ENCODE measurements at places on chromosomes 3 and 15.

DNA sequence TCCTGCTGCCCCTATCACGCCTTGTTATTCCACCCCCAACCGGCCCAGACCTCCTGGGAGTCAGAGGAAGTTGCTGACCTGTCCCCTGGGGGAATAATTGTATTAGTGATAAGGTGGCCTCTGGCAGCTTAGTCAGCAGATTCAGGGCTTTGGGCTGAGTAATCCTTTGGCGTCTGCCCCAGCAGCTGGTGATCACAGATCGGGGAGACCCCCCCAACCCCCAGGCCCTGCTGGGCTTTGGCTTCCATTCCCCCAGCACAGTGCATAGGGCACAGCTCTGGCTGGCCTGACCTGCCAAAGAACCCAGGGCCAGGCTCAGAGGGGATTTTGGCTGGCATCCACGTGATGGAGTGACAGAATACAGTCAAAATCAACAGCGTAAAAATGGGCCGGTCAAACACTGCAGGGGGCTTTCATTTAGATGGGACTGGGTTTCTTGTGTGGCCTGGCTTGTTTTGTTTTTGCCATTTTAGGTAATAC lies 3.9 kb upstream of the NR2E3 start:
- no peaks in the 10 kb centered on the region for H3K36me3 ChIP-seq
- H3K4me3 ChIP-seq, result no peak overlapping the region
- no peak overlapping the region for H3K27ac ChIP-seq
- H3K4me1 ChIP-seq, result no peaks in the 10 kb centered on the region

DNA sequence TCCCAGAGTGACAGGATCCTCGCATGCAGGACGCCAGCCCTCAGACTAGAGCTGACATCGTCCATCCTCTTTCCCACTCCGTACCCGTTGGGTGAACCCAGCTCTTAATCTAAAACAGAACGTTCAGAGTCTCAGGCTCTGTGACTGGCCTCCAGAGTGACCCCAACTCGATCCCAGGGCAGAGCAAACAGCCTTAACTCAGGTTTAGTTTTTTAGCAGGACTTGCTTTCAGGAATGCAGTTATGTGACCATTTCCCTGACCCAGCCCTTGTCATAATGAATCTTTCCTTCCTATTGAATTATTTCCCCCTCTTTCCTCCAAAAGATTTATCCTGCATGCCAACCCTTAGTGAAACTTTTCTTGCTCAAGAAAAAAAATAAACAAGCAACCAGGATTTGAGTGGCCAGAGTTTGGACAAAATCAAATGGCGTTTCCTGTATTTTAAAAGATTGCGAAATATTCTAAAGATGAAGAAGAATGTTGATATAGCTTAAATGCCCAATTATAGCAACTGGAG lies 47.8 kb upstream of the RARB start:
- no peak overlapping the region for H3K27ac ChIP-seq
- no peak for DNase-seq
- H3K36me3 ChIP-seq, result no peaks in the 10 kb centered on the region
- H3K4me3 ChIP-seq, result no peak overlapping the region
- H3K4me1 ChIP-seq, result no peaks in the 10 kb centered on the region

- H3K27me3 ChIP-seq, result no peaks in the 10 kb centered on the region
- no peak for DNase-seq
- no peaks in the 10 kb centered on the region for H3K36me3 ChIP-seq
- no peak overlapping the region for H3K27ac ChIP-seq
- peaks cover 10% of the 10 kb centered on the region for H3K4me1 ChIP-seq
These were observed 116.5 kb downstream of the UBE2E2 start for GRCh38 chr3:23319366-23320312.

- DNase-seq, result no peak
- H3K36me3 ChIP-seq, result no peaks in the 10 kb centered on the region
- no peaks in the 10 kb centered on the region for H3K4me1 ChIP-seq
- no peak overlapping the region for H3K27ac ChIP-seq
- no peaks in the 10 kb centered on the region for H3K27me3 ChIP-seq
These were observed 53.0 kb upstream of the FOXP1 start for GRCh38 chr3:71636482-71636881.

DNA sequence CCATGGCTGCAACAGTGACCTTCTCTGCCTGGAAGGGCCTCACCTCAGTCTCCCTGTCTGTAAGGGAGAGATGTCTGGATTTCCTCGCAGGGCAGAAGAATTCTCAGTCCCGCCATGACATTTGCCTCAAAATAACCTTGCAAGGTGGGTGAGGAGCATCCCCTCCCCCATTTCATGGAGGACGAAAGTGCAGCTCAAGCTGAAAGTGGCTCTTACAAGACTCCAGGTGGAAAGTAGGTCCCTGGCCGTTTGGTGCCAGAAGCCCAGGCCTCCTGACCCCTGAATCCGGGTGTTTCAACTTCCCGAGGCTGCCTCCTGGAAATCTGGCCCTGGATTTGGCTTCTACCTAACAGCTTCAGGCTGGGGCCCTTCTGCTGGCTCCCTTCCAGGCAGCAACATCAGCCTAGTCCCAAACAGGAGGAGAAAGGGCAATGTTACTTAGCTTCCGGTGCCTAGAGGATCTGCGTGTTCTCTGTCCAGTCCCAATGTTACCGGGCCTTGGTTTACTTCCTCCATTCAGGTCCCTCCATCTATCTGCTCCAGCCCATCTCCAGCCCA lies 769 bp upstream of the CSPG4 start:
- H3K27ac ChIP-seq, result no peak overlapping the region
- H3K36me3 ChIP-seq, result no peaks in the 10 kb centered on the region
- DNase-seq, result no peak
- no peak overlapping the region for H3K4me3 ChIP-seq

GRCh38 chr3:14177580-14178246 lies 688 bp downstream of the XPC start:
- no peaks in the 10 kb centered on the region for H3K36me3 ChIP-seq
- peak overlapping the region; percentile 99 for H3K27ac ChIP-seq
- H3K27me3 ChIP-seq, result no peaks in the 10 kb centered on the region
- peak overlapping the region; percentile 68 for H3K4me3 ChIP-seq
- DNase-seq, result no peak
- peaks cover 54% of the 10 kb centered on the region for H3K4me1 ChIP-seq

DNA sequence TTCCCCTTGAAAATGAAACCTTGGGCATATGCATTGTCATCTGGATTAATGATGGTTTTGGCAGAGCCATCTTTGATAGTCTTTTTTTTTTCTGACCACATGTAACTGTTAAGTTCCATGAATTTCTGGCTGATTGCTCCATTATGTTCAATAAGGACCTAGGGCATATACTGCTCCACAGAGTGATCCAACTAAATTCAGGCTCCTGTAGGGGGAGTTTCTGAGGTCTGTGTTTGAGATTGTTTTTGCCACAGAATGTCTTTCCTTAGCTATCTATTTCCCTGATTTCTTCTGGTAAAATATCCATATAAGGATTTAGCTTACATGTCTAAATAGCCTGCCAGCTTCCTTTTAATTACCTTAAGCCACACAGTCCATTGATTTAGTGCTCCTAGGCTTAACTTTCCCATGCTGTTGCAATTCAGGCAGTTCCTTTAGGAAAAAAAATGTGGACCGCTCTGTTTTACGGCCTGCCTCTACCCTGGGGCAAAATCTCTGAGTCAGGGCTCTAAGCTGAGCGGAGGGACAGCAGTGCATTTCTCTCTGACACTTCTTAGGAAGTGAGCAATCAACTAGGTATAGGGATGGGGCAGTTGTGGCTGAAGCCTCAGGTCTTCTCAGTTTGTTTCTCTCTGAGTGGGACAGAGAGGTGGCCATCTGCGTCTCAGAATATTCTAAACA lies 796.2 kb downstream of the NR2F2 start:
- no peaks in the 10 kb centered on the region for H3K36me3 ChIP-seq
- no peaks in the 10 kb centered on the region for H3K4me1 ChIP-seq
- H3K27me3 ChIP-seq, result no peaks in the 10 kb centered on the region
- H3K27ac ChIP-seq, result no peak overlapping the region

GRCh38 chr3:136428167-136428566 lies 178.0 kb downstream of the PCCB start:
- DNase-seq, result no peak
- no peaks in the 10 kb centered on the region for H3K4me1 ChIP-seq
- no peak overlapping the region for H3K27ac ChIP-seq

GRCh38 chr3:182092662-182093262 lies 381.0 kb downstream of the SOX2 start:
- no peak overlapping the region for H3K27ac ChIP-seq
- no peaks in the 10 kb centered on the region for H3K27me3 ChIP-seq
- H3K36me3 ChIP-seq, result no peaks in the 10 kb centered on the region
- no peak for DNase-seq
- H3K4me1 ChIP-seq, result no peaks in the 10 kb centered on the region

GRCh38 chr15:77846986-77847385 lies 214.3 kb upstream of the LINGO1 start:
- no peak for DNase-seq
- no peaks in the 10 kb centered on the region for H3K36me3 ChIP-seq
- H3K4me1 ChIP-seq, result no peaks in the 10 kb centered on the region
- no peak overlapping the region for H3K27ac ChIP-seq

DNA sequence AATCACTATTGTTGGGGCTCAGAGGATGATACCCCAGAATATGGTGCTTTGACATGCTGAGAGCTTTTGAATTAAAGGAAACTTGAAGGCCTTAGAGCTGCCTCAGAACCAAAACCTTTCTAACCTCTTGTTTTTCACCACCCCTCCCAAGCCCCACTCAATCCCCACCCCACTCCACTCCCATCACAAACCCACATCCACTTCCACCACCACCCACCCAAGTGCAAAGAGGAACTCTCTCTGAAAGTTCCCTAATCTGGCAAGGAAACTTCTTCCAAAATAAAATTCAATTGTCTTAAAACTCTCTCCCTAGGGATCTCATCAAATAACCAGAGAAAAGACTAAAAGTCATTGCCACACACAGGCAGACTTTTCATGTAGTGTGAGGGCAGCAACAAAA lies 301.2 kb upstream of the ARHGEF26 start:
- no peaks in the 10 kb centered on the region for H3K27me3 ChIP-seq
- H3K27ac ChIP-seq, result no peak overlapping the region
- H3K36me3 ChIP-seq, result no peaks in the 10 kb centered on the region
- H3K4me1 ChIP-seq, result no peaks in the 10 kb centered on the region
- H3K4me3 ChIP-seq, result no peak overlapping the region

DNA sequence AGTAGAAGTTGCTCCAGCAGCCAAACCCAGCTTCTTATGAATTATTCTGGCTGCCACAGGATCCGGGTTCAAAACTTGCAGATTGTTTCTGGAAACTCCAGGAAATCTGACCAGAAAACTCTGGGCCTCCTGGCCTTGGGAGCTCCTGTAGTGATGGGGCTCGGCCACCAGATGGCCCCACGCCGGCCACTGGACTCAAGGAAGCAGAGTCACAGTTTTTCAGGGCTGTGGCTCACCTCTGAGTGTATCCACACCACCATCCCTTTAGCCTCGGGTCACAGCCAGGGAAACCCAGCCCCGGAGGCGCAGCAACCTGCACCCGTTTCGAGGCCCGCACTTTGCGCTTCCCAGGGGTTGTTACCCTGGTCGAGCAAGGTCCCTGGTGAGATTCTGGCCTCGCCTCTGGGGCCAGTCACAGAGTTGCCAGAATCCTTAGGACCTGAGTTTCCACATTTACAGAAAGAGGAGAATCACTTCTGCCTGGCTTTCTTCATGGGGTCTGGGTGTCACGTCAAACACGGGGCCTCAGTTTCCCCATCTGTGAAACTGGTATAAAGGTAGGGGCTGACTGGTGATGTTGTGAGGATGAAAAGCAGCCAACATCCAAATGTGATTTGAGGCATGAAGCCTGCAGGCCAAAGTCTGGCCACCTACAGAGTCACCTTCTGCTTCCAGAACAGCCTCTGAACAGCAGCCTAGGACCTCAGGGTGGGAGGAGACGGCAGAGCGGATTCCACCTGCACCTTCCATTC lies 53.5 kb upstream of the LCTL start:
- H3K4me3 ChIP-seq, result no peak overlapping the region
- no peaks in the 10 kb centered on the region for H3K36me3 ChIP-seq
- DNase-seq, result peak; percentile 29
- no peaks in the 10 kb centered on the region for H3K27me3 ChIP-seq

DNA sequence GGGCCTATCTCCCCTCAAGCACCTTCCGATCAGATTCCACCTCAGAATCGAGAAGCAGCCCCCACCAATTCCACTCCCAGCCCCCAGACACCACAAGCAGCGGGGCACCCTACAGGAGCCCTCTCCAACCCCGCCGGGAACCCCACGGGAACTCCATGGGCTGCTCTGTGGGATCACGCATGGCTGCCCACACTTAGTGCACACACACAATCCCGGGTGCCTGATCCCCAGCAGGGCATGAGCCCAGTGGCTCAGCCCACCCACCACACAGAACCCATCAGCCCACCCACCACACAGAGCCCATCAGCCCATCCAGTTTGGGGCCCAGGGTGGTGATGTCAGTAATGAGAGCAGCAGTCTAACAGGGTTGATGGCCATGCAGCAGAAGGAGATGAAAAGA lies 141.6 kb upstream of the LINGO1 start:
- DNase-seq, result no peak
- no peaks in the 10 kb centered on the region for H3K36me3 ChIP-seq
- H3K27me3 ChIP-seq, result no peaks in the 10 kb centered on the region

- no peak for DNase-seq
- no peaks in the 10 kb centered on the region for H3K36me3 ChIP-seq
- H3K4me3 ChIP-seq, result no peak overlapping the region
- H3K27me3 ChIP-seq, result no peaks in the 10 kb centered on the region
- H3K27ac ChIP-seq, result no peak overlapping the region
- H3K4me1 ChIP-seq, result no peaks in the 10 kb centered on the region
These were observed 16.1 kb downstream of the MESP2 start for GRCh38 chr15:89792106-89792805.

DNA sequence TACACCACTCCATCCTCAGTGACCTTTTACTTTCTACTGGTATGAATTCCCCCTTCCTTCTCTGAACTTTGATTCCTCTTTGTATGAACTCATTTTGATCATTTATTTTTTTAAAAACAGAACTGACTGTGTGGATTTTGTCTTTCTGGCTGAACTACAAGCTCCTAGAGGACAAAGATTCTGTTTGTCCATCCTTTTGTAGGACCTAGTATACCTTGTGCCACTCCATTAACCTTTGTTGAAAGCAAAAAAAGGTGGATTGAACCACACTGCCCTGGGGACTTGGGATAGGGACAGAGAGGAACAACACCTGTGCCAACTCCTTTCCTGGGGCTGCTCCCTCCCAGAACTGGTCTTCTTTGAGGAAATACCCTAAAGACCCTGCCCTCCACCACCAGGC lies 23.6 kb downstream of the FSTL1 start:
- no peak overlapping the region for H3K4me3 ChIP-seq
- H3K27me3 ChIP-seq, result no peaks in the 10 kb centered on the region
- H3K36me3 ChIP-seq, result no peaks in the 10 kb centered on the region
- no peaks in the 10 kb centered on the region for H3K4me1 ChIP-seq
- H3K27ac ChIP-seq, result no peak overlapping the region
- no peak for DNase-seq

Measured in naive thymus-derived CD4-positive, alpha-beta T cell (primary cell).